ENCODE measurements at places on chromosomes 6 and 20.

DNA sequence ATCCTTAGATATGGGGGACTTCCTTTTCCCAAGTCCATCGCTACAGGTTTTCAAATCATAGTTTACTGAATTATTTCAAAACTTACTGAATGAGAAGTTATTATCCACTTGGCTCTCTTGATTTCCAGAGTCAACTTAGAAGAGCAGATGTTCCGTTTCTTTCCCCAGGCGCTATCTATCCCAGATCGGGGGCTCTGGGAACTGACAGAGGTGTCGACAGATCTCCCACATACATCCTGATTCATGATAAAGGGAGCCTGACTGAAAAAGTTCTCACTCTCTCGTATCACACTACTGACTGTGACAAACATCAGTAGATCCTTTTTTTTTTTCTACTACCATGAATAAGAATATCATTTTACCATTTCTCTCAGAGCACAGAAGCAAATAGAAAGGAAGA lies 654.8 kb downstream of the RNF144B start:
- no peak for DNase-seq

- DNase-seq, result no peak
Observed at GRCh38 chr20:53737396-53738038, 143.9 kb upstream of the ZNF217 start.

GRCh38 chr20:3407771-3408637 lies 535 bp upstream of the DNAAF9 start:
- DNase-seq, result peak; percentile 52

DNA sequence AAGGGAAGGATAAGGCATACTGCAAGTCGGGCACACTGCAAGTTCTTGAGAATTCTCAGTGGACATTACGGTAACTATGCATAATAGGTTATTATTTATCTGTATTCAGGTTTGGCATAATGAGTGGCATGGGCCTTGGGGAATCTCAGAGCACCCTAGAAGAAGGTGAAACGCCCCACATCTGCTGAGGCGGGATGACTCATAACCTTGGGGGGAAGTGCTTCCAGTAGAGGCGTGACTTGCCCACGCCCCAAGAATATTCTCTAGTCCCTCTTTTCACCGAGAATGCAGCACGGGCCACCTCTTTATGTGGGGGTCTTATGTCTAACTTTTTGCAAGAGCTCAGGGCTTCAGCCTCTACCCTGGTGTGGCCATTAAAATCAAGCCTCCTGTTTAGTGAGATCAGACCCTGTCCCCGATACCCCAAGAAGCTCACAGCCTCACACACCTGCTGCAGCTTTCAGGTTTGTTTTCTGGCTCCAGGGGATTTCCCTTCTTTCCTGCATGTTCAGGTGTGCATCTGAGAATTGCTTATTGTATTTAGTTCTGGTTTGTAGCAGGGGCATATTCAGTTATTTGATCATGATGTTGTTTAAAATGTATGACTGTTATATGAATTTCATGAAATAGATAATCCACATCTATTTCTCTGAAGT lies 19.1 kb downstream of the ZFP64 start:
- DNase-seq, result no peak

DNA sequence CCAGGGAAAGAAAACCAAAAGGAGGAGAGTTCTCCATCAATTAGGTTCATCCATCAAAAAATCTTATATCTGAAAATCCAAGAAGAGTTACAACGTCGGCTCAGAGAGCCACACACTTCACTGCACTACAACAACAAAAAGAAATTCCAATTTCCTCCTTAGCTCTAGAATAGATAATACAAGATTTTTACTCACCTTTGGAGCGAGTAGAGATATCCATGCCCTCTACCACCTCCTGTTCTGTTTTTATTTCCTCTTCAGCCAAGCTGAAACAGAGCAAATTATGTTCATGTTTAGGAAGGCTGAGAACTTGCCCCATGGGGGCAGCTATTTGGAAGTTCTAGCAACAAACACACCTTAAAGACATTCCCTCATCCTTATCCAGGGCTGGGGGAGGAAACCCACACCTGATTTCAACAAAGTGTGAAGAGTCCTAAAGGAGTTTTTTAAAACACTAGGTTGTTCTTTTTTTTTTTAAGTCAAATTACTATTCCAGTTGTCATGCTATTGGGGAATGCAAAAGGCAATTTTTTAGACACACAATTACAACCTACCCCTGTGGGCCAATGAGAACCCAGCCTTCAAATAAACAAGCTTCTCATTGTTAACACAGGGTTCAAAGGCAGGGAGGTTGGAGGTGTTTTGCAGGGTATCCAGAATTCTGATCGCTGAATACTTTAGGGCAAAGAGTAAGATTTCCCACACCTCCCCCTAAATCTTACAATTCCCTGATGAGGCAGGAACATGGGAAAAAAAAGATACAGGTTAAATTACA lies 8.7 kb downstream of the ZMYND8 start:
- no peak for DNase-seq

- no peak for DNase-seq
Observed at GRCh38 chr20:25248786-25249172, 894 bp downstream of the PYGB start.

DNA sequence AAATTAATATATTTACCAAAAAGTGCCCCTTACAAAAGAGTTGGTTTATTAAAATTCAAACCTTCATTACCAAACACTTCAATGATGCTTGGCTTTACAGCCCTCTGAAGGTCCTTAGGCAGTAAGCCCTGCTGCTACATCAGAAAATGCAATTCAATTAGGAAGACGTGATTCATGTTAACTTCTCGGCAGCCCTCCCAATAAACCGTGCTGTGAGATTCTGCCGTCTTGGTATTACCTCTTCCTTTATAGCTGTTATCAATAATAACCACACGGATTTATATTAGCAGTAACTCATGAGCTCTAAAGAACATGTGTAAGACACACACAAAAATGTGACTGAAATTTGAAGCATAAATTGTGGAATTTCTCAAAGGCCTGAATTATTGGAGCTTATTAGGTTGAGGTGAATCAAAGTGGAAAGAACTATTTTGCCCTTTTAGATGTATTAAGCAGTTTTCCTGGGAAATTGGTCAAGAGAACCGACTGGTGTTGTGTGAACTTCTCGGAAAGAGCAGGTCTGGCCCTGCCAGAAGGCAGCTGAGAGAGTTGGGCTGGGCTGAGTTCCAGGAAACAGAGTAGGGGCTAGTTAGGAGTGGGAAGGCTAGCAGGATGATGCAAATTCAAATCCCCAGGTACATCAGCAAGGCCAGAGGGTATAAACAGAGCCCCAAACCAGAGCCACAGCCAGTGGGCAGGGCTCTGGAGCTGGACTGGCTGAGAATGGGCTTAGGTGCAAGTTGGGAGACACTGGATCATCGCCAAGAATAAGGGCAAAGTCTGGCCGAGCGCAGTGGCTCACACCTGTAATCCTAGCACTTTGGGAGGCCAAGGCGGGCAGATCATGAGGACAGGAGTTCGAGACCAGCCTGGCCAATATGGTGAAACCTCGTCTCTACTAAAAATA lies 33.1 kb downstream of the FGD2 start:
- no peak for DNase-seq

GRCh38 chr6:3789896-3790558 lies 38.5 kb upstream of the PXDC1 start:
- no peak for DNase-seq

DNA sequence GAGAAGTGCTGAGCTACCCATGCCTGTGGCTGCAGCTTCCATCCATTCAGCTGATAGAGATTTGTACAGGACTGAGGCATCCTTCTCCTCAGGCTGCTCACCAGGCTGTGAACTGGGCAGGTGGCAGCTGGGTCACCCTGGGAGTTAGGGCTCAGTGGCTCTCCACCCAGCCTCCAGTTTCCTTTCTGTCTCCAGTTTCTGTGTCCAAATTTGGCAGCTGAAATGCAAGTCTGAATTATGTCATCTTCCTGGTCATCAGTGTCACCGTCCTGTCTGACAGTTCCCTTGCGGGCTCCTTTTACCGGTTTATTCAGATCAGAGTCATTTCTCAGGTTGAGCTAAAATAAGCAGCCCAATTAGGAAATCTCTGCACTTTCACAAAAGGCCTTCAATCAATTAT lies 93.3 kb downstream of the EDN1 start:
- DNase-seq, result no peak

DNA sequence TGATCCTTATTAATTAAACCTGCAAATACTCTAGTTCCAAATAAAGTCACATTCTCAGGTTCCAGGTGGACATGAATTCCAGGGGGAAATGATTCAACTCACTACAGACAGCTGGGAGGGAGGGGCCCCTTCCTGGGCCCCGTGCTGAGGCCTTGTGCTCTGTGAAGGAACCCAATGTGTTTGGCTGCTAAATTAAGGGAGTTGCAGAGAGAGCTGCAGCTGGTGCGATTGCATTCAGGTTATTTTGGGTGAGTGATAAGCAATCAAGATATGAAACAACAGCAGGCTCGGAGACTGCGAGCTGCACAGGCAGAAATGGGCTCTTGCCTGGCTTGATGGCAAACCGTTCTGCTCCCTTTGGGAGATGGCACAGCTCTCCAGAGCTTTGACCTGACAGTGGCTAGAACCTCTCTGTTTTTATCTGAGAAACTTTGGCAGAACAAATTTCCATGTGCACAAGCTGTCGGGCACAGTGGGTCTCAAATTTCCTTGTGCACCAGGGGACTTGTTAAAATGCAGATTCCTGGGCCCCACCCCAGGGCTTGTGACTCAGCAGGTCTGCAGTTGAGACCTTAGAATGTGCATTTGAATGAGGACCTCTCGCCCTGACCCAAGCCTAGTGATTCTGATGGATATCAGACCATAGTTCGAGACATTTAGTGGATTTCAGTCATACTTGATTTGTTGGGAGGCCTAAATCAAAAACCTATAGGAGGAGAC lies 9.8 kb downstream of the MAPK13 start:
- no peak for DNase-seq

DNA sequence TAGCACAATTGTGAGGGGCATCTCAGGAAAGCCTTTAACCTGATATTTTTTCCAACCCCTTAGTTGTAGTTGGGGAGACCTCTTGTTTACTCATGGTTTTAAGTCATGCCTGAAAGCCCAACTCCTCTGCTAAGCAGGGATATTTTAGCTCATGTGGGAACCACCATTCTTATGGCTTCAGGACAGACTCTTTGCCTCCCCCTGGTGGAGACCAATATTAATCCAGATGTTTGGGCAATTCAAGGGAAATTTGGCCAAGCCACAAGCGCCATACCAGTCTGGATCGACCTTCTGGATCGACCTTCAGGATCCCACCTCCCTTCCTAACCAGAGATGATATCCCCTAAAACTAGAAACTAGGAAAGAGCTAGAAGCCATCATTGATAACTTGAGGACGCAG lies 211.2 kb downstream of the C6orf118 start:
- no peak for DNase-seq

- DNase-seq, result no peak
Observed at GRCh38 chr20:16699293-16699692, 30.5 kb upstream of the SNRPB2 start.

DNA sequence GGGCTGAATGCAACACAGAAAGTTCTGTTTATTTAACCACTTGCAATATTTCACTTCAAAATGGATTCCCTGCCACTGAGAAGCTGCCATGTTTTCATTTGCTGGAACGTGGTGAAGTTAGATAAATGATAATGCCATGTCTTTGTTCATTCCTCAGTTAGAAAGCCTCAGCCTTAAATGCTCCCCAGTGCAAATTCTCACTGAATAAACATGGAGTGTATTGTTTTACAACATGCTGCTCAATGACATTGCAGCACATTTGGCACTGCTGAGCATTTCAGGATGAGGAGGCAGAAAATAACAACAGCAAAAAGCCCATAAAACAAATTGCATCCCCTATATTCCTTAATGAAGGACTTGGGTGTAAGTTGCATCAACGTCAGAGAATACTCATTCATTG lies 913.8 kb upstream of the FLRT3 start:
- no peak for DNase-seq

GRCh38 chr6:81766482-81767069 lies 14.1 kb upstream of the TENT5A start:
- DNase-seq, result no peak

DNA sequence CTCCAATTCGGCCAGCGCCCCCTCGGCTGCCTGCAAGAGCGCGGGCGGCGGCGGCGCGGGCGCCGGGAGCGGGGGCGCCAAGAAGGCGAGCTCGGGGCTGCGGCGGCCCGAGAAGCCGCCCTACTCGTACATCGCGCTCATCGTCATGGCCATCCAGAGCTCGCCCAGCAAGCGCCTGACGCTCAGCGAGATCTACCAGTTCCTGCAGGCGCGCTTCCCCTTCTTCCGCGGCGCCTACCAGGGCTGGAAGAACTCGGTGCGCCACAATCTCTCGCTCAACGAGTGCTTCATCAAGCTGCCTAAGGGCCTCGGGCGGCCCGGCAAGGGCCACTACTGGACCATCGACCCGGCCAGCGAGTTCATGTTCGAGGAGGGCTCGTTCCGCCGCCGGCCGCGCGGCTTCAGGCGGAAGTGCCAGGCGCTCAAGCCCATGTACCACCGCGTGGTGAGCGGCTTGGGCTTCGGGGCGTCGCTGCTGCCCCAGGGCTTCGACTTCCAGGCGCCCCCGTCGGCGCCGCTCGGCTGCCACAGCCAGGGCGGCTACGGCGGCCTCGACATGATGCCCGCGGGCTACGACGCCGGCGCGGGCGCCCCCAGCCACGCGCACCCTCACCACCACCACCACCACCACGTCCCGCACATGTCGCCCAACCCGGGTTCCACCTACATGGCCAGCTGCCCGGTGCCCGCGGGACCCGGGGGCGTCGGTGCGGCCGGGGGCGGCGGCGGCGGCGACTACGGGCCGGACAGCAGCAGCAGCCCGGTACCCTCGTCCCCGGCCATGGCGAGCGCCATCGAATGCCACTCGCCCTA lies 963 bp downstream of the FOXF2 start:
- no peak for DNase-seq

DNA sequence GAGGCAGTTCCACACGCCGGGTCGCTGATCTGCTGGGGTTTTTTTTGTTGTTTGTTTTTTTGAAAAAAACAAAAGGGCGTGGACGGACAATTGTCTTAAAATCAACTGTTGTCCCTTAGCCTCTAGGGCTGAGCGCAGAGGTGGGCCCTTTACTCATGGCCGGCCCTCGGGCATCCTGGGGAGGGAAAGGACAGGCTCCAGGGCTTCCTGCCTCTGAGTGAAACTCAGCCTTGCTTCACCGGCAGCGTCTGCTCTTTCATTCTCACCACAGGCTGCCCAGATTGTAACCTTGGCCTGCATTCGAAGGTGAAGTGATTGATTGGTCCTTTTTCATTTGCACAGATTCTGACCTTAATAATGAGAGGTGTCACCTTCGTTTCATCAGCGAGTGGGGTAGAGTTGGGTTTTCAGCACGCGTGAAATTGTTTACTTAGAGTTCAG lies 797 bp downstream of the SMIM13 start:
- DNase-seq, result peak; percentile 20

DNA sequence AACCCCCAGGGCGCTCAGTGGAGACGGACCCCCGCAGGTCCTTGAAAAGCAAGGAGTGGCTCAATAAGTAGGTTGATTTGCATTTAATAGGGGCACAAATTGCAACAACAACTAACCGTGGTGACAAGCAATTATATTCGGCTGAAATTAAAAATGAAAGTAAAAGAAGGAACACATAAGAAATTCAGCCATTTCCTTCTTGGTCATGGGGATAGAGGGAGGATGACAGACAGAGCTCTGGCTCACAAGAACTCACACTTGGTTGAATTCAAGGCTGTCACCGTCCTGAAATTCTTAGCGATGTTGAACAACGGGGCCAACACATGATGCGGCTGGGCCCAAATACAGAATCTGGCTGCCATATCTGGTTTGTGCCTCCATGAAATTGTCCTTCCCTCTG lies 129.0 kb downstream of the EDN3 start:
- no peak for DNase-seq

Data from activated CD8-positive, alpha-beta memory T cell treated with anti-CD3 and anti-CD28 coated beads for 48 hours (primary cell).